ENCODE measurements at places on chromosomes 1 and 21.

- no peak for DNase-seq
Observed at GRCh38 chr1:218735436-218736032, 390.4 kb downstream of the TGFB2 start.

GRCh38 chr1:24442764-24443163 is 27.2 kb downstream of the NIPAL3 start:
- DNase-seq = no peak

DNA sequence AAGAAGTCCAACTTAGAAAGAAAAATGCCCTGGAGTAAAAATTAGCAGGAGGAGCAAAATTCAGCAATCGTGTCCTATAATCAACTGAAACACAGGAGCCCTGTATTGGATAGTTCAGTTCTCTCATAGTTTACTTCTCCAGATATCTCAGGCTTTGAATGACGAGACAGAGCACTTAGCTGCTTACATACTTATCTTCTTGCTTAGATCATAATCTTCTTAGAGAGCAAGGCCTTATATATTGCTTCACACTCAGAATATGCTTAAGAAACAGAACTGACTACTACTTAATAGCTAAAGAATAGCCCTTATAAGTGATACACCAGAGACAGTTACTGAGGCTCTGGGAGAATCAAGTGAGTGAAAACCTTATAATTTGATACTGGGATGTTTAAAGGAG is 38.9 kb downstream of the TOR3A start:
- DNase-seq = no peak

DNA sequence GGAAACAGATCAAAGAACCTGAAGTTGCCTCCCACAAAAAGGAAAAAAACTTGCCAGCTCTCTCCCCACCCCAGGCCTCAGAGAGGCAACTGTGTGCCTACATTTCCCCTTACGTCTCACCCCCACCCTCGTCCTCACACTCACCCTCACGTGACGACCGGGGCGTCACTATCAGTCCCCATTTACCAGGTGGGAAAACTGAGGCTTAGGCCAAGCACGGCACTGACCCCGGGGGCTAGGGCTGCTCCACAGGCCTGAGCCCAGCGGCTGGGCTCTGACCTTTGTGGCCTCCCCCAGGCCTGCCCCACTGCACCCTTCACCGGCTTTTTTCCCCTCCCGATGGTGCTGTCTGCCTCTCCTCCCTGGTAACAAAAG is 51.5 kb upstream of the RUNX3 start:
- no peak for DNase-seq

GRCh38 chr1:247456021-247456420 is 1.9 kb downstream of the OR2B11 start:
- DNase-seq = no peak

- DNase-seq = peak; percentile 61
Observed at GRCh38 chr1:155174324-155175280, 953 bp downstream of the TRIM46 start.

DNA sequence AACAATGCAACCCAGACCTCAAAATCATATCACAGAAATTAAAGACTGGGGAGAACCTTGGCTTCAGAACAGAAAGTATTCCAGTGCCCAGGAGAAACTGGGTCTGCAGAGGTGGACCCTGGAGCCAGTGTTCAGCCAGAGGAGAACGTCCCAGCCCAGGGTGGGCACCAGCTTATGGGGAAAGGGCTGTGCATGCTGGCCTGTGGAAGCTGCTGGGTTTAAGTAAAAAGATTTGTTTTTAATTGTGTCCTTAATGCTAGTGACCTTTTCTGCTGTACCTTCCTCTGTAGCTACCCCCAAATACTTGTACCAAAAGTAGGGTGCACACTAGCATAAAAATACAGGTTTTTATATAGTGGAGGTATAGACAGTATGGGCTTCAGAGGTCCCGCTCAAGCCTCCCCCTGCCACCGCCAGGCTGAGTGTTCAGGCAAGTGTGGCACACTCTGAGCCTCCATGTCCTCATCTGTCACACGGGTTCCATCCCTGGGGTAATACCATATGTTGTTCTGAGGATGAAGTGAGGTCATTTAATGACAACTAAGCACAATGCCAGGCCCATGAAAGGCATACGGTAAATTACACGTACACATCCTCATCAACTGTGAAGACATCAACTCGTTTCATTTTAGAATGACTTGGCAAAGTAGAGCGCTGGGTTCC is 47.0 kb downstream of the SLC37A1 start:
- DNase-seq = no peak

DNA sequence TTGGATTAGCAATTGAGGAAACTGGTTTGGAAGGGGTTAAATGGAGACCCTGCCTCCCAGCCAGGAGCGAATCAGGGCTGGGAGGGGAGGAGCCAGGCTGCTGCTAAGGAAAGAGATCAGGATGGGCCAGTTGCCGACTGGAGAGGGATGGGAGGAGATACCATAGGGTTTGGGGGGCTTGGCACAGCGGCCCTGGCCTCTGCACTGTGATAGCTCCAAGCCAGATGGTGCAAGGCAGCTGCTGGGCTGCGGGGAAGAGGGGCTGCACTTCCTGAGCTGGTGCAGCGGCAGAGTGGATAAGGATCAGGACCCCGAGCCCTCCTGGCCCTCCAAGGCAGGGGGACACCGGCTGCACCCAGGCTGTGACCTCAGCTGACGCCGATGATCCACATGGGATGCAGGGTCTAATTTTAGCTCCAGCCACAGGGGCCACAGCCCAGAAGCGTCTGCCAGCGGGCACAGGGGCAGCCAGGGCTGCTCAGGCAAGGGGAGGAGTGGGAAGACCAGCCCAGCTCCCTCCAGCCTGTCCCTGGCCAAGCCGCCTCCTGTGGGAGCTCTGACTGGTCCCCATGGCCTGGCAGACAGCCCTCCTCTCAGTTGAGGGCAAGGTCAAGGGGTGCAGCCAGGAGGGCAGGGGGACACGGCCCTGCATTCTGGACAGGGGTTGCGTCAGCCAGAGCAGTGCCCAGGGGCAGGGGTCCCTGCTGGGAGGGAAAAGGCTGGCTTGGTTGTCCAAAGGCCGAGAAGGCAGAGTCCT is at the start of gene EXTL1:
TSS of gene EXTL1 (plus strand) at position 129 of the 757 bp plus-strand sequence. CDS start 872 bp downstream, outside the sequence.
- DNase-seq = no peak

- no peak for DNase-seq
Observed at GRCh38 chr1:199403531-199404116, 623.9 kb upstream of the NR5A2 start.

- no peak for DNase-seq
Observed at GRCh38 chr1:209103092-209103491, 480.4 kb upstream of the CAMK1G start.

- DNase-seq = no peak
Observed at GRCh38 chr1:233635765-233636502, 22.0 kb downstream of the KCNK1 start.
